ENCODE measurements at places on chromosomes 5 and 9.

- peak; percentile 26 for DNase-seq
Measured at GRCh38 chr9:31347082-31347617, 1037.3 kb upstream of the ACO1 start.

- no peak for DNase-seq
Measured at GRCh38 chr9:120914396-120914795, 12.2 kb downstream of the TRAF1 start.

DNA sequence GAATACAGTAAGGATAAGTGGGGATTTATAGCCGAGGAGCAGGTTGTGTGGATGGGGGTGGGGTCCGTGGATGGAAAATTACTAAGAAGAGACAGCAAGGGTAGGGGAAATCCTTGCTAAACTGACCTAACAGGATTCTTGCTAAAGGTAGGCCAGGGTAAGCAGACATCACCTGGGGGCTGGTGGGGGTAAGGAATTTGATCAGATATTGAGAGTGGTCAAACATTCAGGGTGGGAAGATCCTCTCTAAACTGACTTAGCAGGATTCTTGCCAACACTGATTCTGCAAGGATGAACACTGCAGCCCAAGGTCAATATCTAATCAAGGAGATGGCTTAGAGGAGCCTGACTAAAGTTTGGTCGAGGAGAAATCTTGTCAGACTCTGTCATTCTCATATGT is 2.7 kb upstream of the PLGRKT start:
- no peak for DNase-seq

GRCh38 chr5:142293486-142293885 is 31.3 kb downstream of the SPRY4 start:
- no peak for DNase-seq

DNA sequence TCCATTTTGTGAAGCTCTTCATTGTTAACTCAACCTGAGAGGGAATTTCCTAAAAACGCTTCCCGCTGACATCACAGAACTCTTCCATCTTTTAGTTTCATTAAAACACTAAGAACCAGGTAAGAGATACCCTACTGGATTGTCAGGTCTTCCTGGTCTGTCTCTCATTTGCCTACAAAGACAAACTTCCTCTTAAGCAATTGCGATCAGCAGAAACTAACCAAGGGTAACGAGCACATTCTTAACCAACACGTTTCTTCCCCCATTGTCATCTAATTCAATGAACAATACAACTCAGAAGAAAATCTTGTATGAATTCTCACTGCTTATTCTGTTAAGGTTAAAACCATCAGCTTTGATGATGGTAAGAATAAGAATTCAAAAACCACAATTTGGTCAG is 6.6 kb downstream of the FBXW11 start:
- no peak for DNase-seq

Data from fibroblast of skin of scalp (primary cell).